ENCODE measurements at places on chromosomes 2 and 18. TPM values are rescaled to one million over a fixed set of nuclear protein-coding genes. Genes with fewer than 3 reads are reported as not detected.

The PXDN gene
- total RNA-seq, result 313 TPM

The CCL20 gene
- total RNA-seq, result 2.1 TPM

The TRIM43 gene
- not detected for total RNA-seq

The ST6GAL2 gene
- total RNA-seq, result 0.09 TPM

The C2orf66 gene
- 0.09 TPM for total RNA-seq

The FBXO15 gene
- total RNA-seq, result 0.09 TPM

The SGO2 gene
- 9.0 TPM for total RNA-seq

The ANKRD30B gene
- not detected for total RNA-seq

The SPAG16 gene
- 10.9 TPM for total RNA-seq

The ALPI gene
- not detected for total RNA-seq

The TCF23 gene
- not detected for total RNA-seq

The CMPK2 gene
- total RNA-seq, result 1.5 TPM

The MYOM1 gene
- 0.18 TPM for total RNA-seq

The NEU4 gene
- total RNA-seq, result not detected

All from endothelial cell of coronary artery (primary cell).